ENCODE measurements at places on chromosomes 5 and 9.

DNA sequence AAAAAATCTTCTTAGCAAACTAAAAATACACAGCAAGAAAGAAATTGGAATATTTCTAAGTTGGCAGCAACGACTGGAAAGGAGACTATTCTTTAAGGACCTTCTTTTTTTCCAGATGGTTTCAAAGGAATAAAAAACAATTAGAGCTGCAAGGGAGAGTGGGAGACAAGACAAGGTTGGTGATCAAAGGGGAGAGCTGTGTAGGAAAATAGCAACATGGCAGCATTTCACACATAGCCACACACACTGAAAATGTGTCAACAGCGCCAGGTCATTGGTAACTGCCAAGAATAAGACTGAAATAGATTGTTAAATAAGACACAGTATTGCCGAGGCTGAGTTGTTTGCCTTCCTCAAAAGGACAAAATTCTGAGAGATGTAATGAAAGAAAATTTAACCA is 88.1 kb upstream of the TLE1 start:
- H3K27ac ChIP-seq = no peak overlapping the region
- H3K4me3 ChIP-seq = no peak overlapping the region
- H3K27me3 ChIP-seq = no peaks in the 10 kb centered on the region
- no peak for DNase-seq
- no peaks in the 10 kb centered on the region for H3K36me3 ChIP-seq

- no peaks in the 10 kb centered on the region for H3K27me3 ChIP-seq
- H3K4me3 ChIP-seq = no peak overlapping the region
Observed at GRCh38 chr9:22913026-22913425, 466.4 kb downstream of the DMRTA1 start.

DNA sequence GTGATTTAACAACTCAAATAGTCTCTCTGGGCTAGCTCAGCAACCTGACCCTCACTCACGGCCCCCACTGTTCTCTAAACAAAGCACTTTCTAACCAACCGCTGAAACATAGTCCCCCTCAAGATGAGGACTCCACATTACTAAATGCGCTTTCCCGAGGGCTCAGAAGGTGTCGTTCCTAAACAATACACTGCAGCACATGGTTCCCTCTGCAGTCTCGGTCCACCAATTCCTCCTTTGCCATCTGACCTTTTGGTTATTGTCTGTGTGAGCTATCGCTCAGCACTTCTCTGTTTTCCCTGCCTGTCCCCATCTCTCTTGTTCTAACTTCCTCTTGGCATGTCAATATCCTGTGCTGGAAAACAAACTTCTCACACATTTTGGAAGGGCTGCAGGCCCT is 7.2 kb downstream of the EPB41L4A start:
- 0 out of 2 replicates have a peak overlapping the region, but pooled peaks have one; percentile 5 for H3K27ac ChIP-seq
- peaks cover 5% of the 10 kb centered on the region for H3K27me3 ChIP-seq
- no peaks in the 10 kb centered on the region for H3K36me3 ChIP-seq
- no peak for DNase-seq

DNA sequence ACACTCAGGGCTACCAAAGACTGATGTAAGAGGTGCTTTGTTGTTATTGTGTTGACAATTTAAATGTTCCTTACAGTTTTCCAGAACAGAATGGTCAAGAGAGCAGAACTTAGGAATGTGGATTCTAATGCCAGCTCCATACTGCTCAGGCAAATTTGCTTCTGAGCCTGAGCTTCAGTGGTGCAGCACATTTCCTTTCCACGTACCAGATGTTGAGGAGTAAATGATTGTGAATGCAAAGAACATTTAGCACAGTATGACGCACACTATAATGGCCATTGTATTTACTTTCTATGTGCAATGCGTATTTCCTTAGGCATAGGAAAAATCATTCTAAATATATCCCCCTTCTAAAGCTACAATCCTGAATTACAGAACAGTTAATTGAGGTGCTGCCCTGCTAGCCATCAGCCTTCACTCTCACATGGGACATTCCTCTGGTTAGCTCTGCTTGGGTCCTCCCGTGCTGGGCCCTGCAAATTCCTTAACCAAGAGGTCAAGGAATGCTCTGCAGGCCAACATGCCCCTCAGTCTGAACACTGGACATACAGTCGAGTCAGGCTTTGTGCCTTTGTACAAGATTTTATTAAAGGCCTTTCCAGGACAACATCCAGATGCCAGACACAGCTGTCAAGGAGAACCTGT is 21.1 kb upstream of the TMEM174 start:
- peaks cover 13% of the 10 kb centered on the region for H3K4me1 ChIP-seq
- no peak for DNase-seq
- no peaks in the 10 kb centered on the region for H3K36me3 ChIP-seq
- H3K27me3 ChIP-seq = no peaks in the 10 kb centered on the region
- H3K4me3 ChIP-seq = no peak overlapping the region

GRCh38 chr5:37086466-37087173 is 162.6 kb downstream of the CPLANE1 start:
- no peak overlapping the region for H3K4me3 ChIP-seq
- peaks cover 100% of the 10 kb centered on the region for H3K27me3 ChIP-seq
- peaks cover 8% of the 10 kb centered on the region for H3K36me3 ChIP-seq
- no peak for DNase-seq
- H3K27ac ChIP-seq = no peak overlapping the region

DNA sequence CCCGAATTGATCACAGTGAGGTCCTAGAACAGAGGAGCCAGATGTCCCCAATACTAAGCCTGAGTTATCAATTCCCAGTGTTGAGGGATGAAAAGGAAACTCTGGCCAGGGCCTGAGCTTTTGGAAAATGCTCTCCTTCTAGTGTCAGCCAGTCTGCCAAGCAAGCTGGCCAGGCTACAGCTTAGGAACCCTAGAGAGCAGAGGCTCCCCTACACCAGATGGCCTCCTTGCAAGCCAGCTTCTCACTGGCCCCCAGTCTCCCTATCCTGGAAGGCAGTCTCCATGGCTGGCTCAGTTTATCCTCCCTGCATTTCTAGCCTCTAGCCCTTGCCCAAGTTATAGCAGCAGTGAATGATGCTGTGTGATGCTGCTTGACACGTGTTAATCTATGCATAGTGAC is 204.7 kb upstream of the WWC1 start:
- no peak for DNase-seq
- H3K27me3 ChIP-seq = peaks cover 11% of the 10 kb centered on the region
- H3K27ac ChIP-seq = no peak overlapping the region
- no peak overlapping the region for H3K4me3 ChIP-seq
- peaks cover 14% of the 10 kb centered on the region for H3K4me1 ChIP-seq

GRCh38 chr5:95057615-95058014 is 227.3 kb downstream of the MCTP1 start:
- no peak overlapping the region for H3K4me3 ChIP-seq
- DNase-seq = no peak
- peaks cover 19% of the 10 kb centered on the region for H3K4me1 ChIP-seq
- H3K27ac ChIP-seq = no peak overlapping the region

DNA sequence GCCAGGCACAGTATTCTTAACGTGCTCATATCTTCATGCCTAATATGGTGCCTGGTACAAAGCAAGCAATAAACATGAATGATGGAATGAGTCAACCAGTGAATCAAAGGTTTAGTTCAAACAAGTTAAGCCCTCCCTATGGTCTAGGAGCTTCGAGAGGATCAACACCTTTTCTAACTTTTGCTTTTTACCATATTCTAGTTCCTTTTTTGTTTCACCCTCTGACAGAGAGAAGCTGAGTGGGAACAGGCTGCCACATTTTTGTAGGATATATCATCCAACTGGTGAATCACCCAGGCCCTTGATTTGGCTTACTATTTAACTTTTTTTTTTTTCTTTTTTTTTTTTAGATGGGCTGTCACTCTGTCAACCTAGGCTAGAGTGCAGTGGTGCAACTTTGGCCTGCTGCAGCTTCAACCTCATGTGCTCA is 39.3 kb upstream of the TNC start:
- no peak overlapping the region for H3K4me3 ChIP-seq
- no peaks in the 10 kb centered on the region for H3K4me1 ChIP-seq
- peaks cover 9% of the 10 kb centered on the region for H3K36me3 ChIP-seq
- no peak for DNase-seq
- peaks cover 5% of the 10 kb centered on the region for H3K27me3 ChIP-seq

GRCh38 chr5:179913461-179913860 is 5.8 kb upstream of the TBC1D9B start:
- H3K4me1 ChIP-seq = peaks cover 23% of the 10 kb centered on the region
- peaks cover 3% of the 10 kb centered on the region for H3K27me3 ChIP-seq
- no peak for DNase-seq
- H3K36me3 ChIP-seq = no peaks in the 10 kb centered on the region
- H3K4me3 ChIP-seq = no peak overlapping the region

- H3K4me3 ChIP-seq = no peak overlapping the region
- DNase-seq = no peak
- H3K36me3 ChIP-seq = no peaks in the 10 kb centered on the region
- H3K27me3 ChIP-seq = no peaks in the 10 kb centered on the region
- H3K4me1 ChIP-seq = peaks cover 46% of the 10 kb centered on the region
Observed at GRCh38 chr9:99782962-99783718, 38.5 kb upstream of the NR4A3 start.
